ENCODE measurements at places on chromosomes 5 and 9.

DNA sequence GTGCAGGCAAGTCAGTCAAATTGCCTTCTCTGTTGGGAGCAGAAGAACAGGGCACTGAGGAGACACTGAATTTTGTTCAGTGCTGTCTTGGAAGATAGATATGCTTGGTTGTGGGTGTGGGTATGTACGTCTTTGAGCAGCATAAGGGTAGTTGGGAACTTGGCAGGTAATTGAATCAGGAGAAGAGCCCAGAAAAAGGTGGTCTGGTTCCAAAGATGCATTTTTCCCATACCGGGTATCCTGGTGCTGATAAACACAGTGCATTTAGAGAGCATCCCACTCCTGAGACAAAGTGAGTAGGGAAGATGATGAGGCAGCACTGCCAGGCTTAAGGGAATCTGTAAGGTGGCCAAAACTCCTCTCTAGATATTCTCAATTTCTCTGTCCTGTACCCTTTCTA lies 40.6 kb downstream of the TEK start:
- no peak for DNase-seq

DNA sequence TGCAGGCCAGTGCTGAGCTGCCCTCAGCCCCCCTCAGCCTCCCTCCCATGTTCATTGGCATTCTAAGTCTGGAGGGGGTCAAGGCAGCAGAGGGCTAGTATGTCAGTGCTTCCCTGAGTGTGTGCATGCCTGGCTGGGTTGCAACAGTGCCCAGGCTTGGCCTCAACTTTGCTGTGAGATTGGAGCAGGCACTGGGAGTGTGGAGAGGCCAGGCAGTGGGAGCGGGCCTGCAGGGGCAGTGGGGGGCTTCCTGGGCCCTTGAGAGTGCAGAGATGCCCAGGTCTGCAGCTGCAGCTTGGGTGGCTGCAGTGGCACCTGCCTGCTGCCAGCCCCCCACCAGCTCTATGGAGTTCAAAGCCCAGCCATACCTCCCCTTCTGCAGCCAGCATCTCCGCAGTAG lies 239.3 kb downstream of the ARRDC3 start:
- no peak for DNase-seq

GRCh38 chr5:96209829-96210228 lies 223.2 kb downstream of the PCSK1 start:
- peak; percentile 30 for DNase-seq

DNA sequence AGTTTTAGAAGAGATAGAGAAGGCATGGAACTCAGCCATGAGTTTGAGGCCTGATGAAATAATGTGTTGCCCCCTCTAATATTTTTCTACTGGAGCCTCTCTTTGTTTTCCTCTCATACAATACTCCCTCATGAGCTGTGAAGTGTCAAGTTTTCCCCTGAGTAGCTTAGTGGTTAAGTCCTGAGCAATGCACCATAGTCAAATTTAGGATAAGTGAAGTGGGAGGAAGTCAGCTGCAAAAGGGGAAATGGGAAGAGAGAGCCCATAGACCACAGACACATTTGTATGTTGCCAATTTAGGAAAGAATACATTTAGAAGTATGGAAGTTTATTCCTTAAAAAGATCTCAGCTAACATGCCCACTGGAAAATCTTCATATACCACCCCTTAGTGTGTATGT lies 171.5 kb upstream of the NREP start:
- DNase-seq, result no peak

DNA sequence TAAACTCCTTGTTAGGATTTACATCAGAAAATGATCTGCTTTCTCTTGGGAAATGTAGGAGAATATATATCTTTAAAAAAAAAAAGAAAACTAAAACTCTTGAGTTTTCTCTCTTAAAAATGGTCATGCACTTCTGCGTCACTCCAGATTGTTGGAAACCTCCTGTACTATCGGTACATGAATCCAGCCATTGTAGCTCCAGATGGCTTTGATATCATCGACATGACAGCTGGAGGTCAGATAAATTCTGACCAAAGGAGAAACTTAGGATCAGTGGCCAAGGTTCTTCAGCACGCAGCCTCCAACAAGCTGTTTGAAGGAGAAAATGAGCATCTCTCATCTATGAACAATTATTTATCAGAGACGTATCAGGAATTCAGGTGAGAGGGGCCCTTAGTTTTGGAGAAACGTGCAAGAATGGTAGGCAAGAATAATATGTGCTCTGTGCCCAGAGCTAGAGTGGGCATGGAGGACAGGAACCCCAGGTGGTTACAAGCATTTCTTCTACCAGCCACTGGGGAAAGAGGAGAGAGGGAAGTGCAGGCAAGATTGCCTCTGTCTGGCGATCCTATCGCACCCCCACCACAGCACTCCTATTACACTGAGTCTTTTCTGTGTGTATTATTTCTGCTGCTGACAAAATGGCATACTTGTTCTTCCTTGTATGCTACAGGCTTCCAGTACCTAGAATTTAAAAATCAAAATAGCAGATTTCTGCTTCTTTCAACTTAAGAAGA lies 41.4 kb upstream of the F2R start:
- DNase-seq, result no peak

- no peak for DNase-seq
Measured at GRCh38 chr9:115106642-115107041, 11.3 kb downstream of the TNC start.

GRCh38 chr9:131329241-131329641 lies 39.7 kb downstream of the PLPP7 start:
- DNase-seq, result no peak

DNA sequence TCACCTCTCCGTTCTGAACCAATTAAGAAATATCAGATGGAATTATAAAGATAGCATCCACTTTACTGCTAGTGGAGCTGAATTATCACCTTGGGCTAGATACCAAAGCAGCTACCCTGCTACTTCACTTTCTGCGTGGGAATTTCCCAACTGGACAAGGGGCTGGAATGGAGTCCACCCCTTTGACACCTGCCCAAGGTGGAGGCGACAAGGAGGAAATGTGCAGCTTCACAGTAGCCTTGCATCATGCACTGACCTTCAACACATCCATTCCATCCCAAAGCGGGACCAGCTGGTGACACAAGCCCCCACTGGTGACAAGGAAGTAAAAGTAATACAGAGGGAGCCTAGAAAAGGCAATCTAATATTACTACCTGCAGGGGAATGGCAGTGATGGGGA lies 30.7 kb downstream of the CTNND2 start:
- DNase-seq, result no peak

DNA sequence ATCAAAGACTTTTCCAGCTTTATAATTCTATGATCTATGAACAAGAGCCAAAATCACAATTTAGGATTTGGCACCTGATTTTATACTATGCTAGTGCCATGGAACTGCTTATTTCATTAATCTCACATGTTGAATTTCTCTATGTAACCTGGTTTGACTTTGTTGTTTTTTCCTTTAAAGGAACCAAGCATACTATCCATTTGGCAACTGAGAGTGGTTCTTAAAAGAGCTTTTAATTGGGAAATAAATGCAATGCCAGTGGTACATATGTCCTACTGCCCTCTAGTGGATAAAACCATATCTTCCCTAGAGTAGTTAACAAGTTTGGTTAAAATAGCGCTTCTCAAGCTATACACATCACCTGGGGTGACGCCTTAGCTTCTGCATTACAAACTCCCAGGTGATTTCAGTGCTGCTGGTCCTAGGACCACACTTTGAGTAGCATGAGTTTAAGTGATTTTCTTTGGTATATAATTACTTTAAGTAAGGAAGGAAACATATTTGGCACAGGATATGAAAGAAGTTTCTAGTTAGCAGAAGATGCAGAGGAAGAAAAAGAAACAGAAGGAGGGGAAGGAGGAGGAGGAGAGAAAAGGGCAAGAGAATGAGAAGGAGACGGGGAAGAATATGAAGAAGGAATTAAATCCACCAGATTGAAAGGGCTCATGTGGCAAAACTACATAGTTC lies 56.8 kb downstream of the FGF10 start:
- peak; percentile 51 for DNase-seq

- DNase-seq, result no peak
Measured at GRCh38 chr9:80177949-80178480, 606.2 kb downstream of the TLE4 start.
